ENCODE measurements at places on chromosomes 3 and 15.

- DNase-seq: no peak
These were observed 9.7 kb downstream of the STOML1 start for GRCh38 chr15:73982222-73982962.

DNA sequence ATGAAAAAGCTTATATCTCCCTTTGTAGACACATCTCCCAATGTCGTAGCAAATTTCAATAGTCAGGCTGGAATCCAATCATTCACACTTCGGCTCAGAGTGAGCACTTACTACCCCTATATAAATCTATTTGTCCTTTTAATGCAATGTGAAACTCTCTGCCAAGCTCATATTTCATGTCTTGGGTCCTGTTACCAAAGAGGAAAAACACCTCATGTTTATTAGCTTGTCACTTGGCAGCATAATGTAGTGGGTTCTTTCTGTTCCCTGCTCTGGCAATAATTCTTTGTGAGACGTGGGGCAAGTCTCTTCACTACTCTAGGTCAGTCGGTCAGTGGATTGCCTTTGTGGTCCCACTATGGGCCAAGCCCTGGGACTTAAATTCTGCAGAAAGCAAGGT, 107.1 kb downstream of the SRGAP3 start:
- DNase-seq: no peak

GRCh38 chr3:200758-201325, 4.3 kb downstream of the CHL1 start:
- DNase-seq: no peak

DNA sequence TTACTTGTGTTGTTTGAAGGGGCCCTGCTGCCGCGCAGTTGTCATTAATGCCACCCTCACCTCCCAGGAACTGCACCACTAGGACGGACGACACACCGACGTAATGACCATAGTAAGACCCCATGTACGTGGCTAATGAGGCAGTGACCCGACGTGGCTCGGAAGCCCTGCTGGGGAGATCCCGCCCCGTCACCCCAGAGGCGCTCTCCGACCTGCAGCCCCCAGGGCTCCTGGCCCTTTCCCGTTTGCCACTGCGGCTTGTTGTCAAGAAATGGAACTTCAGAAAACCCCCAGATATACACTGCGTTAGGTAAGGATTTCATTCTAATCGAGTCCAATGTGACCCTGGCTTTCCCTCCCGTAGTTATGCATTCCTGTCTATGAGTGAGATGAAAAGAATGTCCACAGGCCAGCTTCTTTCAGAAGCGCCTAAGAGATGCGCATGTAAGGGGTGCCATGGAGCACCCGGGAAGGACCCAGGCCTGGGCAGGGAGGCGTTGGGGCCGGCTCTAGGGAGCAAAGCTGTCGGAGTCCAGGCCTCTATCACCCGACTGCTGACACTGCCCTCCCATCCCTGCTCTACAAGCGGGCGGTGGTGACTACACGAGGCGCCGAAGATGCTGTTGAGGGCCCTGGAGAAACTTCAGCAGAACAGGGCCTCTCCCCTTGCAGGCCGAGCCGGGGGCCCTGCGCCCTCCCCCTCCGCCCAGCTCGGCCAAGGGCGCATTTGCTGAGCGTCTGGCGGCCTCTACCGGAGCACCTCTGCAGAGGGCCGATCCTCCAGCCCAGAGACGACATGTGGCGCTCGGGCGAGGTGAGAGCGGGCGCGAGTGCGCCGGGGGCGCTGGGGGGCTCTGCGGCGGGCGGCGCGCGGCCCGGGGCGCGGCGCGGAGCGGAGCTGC, at the start of gene GABRA5:
GABRA5 (plus strand) TSS at position 765 of the 902 bp plus-strand sequence. CDS start 2,187 bp downstream, outside the sequence.
- no peak for DNase-seq

DNA sequence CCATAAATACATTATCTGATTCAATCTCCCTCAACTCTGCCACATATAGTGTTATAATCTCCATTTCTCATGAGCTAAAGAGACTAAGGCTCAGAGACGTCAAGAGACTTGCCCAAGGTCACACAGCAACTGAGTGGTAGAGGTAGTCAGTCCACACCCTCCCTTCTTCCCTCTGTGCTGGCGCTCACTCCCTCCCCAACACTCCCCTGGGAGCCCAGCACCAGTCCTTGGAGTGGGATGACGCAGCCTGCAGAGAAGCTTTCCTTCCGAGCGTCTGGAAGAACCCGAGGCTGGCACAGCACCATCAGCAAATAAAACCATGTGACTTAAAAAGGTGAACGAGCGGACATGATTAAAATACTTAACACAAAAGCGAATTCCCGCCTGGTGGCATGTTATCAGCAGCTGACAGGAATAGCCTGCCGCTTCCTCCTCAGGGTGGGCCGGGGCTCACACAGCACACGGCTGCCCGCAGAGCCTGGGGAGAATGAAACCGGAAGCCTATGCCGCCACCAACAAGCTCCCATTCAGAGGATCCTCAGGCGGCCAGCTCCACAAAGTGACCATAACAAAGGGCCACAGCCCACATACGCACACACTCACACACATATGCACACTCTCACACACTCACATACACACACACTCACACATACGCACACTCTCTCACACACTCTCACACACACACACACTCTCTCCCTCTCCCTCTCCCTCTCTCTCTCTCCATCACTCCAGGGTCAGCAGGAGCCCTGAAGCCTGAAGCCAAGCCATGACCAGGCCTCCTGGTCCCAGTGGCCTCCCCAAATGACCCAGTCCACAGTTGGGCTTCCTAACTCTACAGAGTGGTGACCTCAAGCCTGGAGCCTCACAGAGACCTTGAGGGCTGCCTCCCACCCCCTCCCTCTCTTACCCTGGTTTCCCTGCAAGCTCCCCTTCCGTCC, 120.5 kb downstream of the XXYLT1 start:
- no peak for DNase-seq
